Bronchial epithelial cell (primary cell): ENCODE measurements at places on chromosomes 1 and 21. TPM values are rescaled to one million over a fixed set of nuclear protein-coding genes. Genes with fewer than 3 reads are reported as not detected.

GRCh38 chr21:25961042-25961441 lies 209.5 kb downstream of the APP start:
- DNase-seq, result no peak

DNA sequence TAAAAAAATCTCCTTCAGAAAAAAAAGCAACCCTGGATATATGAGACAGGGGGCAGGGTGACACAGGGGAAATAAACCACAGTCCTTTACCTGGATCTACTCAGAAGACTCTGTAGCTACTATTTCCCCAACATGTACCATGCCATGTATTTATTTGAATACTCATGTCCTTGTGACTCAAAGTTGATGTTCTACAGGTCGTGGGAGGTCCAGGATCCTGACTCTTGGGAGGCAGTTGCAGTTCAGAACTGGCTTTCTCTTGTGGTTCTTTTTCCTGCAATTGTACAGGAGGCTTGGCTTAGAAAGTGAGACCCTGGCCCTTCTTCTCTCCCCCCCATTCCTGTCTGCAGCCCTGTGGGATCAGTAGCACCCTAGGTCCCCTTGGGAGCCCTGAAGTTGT lies 5.8 kb upstream of the IL24 start:
- DNase-seq, result peak; percentile 73

GRCh38 chr1:229264487-229264886 lies 6.4 kb upstream of the RAB4A start:
- peak; percentile 20 for DNase-seq

- no peak for DNase-seq
Observed at GRCh38 chr1:226946841-226947240, 6.7 kb downstream of the COQ8A start.

GRCh38 chr1:55055951-55056631 lies 16.7 kb downstream of the PCSK9 start:
- DNase-seq, result no peak

- DNase-seq, result no peak
Observed at GRCh38 chr21:33128538-33128937, 58.6 kb downstream of the OLIG1 start.

- DNase-seq, result no peak
Observed at GRCh38 chr1:104476126-104476525, 726.4 kb downstream of the AMY1C start.

DNA sequence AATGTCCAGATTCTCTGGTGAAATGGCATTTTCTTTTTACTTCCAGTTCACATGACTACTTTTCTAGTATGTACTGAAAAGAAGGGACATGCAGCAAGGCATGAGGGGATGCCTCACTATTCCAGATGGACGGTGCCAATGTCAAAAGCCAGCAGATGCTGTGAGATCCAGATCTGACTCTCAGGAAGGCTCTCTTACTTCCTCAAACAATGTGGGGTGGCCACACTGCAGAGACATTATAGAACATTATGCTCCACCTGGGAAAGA lies 17.7 kb downstream of the CRYZ start:
- DNase-seq, result no peak

DNA sequence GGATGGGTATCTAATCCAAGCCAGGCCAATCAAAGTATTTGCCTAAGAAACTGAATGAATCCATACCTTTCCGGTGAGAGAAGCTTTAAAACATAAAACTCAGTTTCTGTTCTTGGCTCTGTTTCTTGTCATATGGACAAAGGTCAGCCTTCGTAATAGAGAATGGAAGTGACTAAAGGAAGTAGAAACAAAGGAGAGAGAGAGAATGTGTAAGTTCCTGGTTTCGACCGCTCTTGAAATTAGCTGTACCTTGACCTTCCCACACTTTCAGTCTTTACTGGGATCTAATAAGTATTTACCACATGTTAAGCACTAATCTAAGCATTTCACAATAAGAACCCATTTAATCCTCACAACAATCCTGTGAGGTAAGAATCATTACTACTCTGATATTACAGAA lies 19.6 kb upstream of the CLCA4 start:
- DNase-seq, result no peak

DNA sequence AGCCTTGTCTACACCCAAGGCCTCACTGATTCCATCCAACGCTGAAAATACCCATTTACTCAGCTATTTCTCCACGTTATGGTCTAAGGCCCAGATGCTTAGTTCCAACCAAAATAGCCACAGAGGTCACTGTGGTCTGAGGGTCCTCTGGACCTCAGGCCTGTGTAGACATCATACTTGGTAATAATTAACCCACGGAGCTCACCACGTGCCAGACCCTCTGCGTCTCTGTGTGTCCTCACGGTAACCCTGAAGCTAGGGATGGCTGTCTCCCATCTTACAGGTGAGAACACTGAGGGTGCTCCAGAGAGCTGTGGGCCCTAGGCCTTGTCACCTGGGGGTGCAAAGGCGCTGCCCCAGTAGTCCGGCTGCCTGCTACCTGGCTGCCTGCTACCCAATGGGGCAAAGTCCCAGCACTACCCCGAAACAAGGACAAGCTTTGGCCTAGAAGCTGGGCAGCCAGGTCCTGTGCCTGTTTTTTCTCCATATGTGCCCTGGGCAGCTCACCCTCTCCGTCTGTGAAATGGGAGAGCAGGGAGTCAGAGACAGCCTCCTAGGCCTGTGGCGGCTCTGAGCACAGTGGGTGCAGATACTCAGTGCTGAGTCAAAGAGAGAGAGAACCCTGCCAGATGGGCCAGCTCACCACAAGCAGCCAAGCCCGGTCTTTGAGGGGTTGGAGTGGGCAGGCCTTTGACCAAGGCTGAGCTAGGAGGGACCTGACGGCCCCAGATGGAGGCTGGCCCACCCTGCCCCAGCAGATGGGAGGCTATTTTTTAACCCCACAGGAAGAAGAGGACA lies 17.0 kb upstream of the RUNX3 start:
- DNase-seq, result no peak

GRCh38 chr1:169594391-169594790 lies 8.1 kb upstream of the F5 start:
- no peak for DNase-seq

DNA sequence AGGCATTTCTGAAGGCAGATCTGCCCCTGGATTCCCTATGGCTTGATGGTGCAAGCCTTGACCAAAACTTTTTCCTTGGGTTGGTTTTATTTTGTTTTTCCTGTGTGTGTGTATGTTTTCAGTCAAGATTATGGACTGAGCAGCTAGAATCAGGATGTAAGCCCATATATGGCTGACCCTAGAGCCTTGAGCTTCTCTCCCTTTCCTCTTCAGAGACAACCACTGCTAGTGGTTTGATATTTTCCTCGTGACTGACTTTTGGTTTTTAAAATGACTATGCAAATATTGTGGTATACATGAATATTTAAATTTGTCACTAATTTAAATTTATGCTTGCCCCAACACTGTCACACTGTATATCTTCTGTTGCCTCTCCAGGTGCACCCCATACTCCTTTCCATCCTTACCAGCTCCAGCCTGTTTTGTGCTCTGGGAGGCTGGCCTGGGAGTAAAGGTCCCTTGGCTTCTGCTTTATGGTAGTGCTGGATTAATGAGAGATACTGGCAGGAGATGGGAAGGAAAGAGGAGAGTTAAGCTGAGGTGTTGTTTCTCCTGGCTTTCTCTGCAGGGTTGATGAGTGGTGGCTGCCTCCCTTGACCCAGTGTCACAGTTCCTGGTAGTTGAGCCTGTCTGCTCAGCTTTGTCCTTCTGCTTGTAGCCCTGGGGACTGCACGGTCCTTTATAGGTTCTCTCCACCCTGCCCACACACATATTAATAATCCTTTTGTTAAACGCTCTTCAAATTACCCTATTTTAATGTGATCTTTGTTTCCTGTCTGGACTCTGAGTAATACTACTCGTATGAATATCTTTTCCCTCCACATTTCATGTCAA lies 44.4 kb downstream of the RWDD3 start:
- no peak for DNase-seq

- peak; percentile 67 for DNase-seq
Observed at GRCh38 chr1:203300441-203301330, 4.6 kb upstream of the BTG2 start.

DNA sequence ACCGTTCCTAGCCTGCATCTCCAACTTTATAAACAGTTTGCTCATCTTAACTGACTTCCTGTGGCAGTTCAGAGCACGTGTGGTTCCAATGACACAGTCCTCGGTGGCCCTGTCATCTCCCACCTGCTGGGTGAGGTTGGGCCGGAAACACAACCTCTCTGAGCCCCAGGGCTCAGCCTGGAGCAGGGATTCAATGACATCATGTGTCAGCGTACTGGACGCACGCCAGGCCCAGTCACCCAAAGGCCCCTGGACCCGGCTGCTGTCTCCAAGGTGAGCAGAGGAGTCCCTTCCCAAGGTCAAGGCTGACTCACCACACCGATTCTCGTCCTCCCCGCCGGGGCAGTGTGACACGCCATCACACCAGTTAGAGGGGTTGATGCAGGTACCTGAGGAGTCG lies 19.9 kb downstream of the TMPRSS2 start:
- DNase-seq, result no peak

DNA sequence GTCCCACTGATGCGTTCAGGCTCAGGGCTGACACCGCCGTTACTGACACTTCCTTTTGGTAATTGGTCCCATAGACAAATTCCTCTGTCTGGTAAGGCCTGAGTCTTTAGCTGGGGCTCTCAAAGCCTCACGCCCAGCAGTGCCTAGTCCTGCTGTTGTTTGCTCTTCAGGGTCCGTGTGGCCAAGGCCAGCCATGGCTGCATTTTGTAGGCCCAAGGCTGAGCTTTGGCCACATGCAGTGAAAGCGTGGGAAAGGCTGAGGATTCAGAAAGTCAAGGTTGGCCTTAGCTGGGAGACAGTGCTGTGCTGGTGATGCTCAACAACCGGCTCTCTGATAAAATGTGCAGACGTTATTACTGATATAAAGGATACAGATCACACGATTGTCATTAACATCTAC lies 63.5 kb upstream of the C1orf174 start:
- DNase-seq, result no peak

- DNase-seq, result peak; percentile 20
Observed at GRCh38 chr1:154352581-154353459, 27.5 kb downstream of the ATP8B2 start.

- peak; percentile 89 for DNase-seq
Observed at GRCh38 chr1:41122851-41123518, 101.5 kb upstream of the SLFNL1 start.

DNA sequence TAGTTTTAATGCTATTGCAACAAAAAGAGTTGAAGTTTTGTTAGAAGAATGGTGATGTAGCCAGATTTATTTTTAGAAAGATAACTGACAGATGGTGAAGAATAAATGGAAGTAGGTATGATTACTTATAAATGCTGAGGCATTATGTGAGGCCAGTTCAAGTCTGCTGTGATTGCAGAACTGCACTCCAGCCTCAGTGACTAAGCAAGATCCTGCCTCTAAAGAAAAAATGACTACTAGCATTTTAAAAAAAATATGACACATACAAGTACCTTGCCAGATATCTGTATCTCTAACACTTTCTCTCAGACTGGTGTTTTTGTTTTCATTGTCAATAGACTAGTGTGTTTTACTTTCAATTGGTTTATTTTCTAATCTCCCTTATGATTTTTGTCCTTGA lies 1242.4 kb upstream of the ADGRL4 start:
- DNase-seq, result peak; percentile 87

GRCh38 chr21:45011426-45011825 lies 63.0 kb upstream of the ADARB1 start:
- no peak for DNase-seq

- no peak for DNase-seq
Observed at GRCh38 chr1:174465855-174466254, 18.1 kb downstream of the GPR52 start.

DNA sequence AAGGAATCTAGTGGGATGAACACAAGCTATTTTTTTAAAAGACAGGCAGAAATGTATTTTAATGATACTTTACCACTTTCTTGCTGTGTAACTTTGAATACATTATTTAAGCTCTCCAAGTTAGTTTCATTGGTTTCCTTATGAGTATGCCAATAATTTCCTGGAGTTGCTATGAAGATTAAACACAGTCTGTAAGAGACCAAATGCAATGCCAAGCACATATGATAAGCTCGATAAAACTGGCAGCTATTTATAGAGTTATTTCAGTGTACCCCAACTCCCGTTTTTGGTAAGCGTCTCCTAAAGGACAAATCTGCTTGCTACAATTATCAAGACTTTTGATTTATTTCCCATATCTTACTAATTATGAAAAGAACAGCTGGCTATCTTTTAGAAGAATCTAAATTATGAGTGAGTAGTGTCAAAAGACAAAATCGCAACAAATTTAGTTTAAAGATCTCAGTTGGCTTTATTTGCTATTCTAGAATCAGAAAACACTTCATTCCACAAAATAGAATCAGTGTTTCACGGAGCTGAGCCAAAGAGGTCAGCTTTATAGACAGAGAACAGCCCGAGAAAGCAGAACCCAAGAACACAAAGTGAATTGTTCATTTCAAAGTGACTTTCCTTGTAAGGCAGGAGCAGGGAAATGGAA lies 7.2 kb upstream of the MAP10 start:
- DNase-seq, result no peak

GRCh38 chr1:181023265-181024057 lies 791 bp upstream of the STX6 start:
- no peak for DNase-seq

DNA sequence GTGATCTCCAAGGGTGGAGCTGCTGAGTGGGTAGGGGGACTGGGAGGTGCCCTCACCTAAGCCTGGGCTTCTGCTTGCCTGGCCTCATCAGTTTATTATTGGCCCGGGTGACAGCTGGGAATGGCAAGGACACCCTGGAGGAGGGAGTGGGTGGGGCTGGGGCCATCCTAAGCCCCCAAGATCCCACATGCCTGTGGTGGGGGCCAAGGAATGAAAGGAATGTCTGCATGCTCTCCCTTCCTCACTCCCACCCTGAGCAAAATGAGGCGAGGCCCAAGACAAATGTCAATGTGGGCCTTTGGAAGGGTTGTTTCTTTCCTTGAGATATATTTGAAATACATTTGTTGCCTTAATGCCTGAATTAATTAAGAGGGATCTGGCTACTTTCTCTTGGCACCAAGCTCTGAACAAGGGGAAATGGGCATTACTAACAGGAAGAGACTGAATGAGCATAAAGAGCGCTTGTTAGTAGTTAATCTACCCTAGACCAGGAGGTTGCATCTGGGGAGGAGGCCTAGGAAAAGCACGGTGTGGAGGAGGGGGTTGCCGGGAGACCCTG lies 19.7 kb upstream of the CHI3L1 start:
- no peak for DNase-seq

- peak; percentile 41 for DNase-seq
Observed at GRCh38 chr1:29650041-29650400, 413.7 kb downstream of the PTPRU start.

GRCh38 chr1:22556391-22557104 lies 6.7 kb upstream of the EPHA8 start:
- DNase-seq, result no peak

Gene IL12RB2
- total RNA-seq, result 0.51 and 0.53 TPM in 2 replicates

Gene RUNX1
- 10.4 and 11.8 TPM in 2 replicates for total RNA-seq

Gene MYOG
- not detected in 2 replicates for total RNA-seq

Gene ZC3H11A
- total RNA-seq, result 58.2 and 78.0 TPM in 2 replicates

Gene C1orf115
- 1.3 and 2.8 TPM in 2 replicates for total RNA-seq

Gene PUSL1
- 15.6 and 20.8 TPM in 2 replicates for total RNA-seq

Gene RGS1
- total RNA-seq, result not detected in 2 replicates

Gene EDN2
- 1.6 and 13.3 TPM in 2 replicates for total RNA-seq

Gene RCSD1
- total RNA-seq, result under 0.01 and 0.13 TPM in 2 replicates

Gene PLPP3
- total RNA-seq, result 2.2 and 3.4 TPM in 2 replicates

Gene WDR64
- under 0.01 TPM in 1 of 2 replicates, not detected in the other for total RNA-seq

Gene KCNJ6
- total RNA-seq, result not detected in 2 replicates

Gene TSPAN2
- 0.13 and 0.26 TPM in 2 replicates for total RNA-seq

Gene RHBDL2
- total RNA-seq, result 5.0 and 18.7 TPM in 2 replicates

Gene CHRM3
- 1.0 and 1.6 TPM in 2 replicates for total RNA-seq

Gene GRHL3
- 20.5 and 49.8 TPM in 2 replicates for total RNA-seq

Gene TAS1R1
- not detected in 2 replicates for total RNA-seq

Gene SOX13
- 3.2 and 8.8 TPM in 2 replicates for total RNA-seq

Gene WNT9A
- 4.2 and 7.3 TPM in 2 replicates for total RNA-seq

Gene LEMD1
- total RNA-seq, result 2.1 and 3.1 TPM in 2 replicates

Gene ADIPOR1
- 178 and 212 TPM in 2 replicates for total RNA-seq
